Activated T-cell treated with anti-CD3 and anti-CD28 coated beads for 1 hour (primary cell): ENCODE measurements at places on chromosomes 4 and X.
A peak's percentile ranks its signal among the peaks of the same experiment; 100 is the strongest.

- no peak for DNase-seq
These were observed 16.1 kb downstream of the RHOH start for GRCh38 chr4:40212674-40213527.

DNA sequence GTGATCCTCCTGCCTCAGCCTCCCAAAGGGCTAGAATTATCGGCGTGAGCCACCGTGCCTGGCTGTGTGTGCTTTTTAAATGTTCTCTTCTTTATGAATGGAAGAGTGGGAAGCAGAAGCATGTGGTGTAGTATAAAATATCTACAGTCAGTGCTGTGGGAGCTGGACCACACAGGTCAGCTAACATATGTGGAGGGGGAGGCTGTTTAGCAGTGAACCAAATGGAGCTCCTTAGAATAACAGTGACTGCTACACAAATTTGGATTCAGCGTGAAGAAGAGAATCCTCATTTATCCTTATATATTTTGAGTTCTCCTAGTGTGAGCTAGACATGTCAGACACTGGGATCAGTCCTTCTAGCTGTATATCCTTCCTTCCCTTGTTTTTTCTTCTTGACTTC, 3.2 kb downstream of the SNX25 start:
- no peak for DNase-seq

GRCh38 chr4:30641345-30641744, 78.8 kb upstream of the PCDH7 start:
- no peak for DNase-seq

DNA sequence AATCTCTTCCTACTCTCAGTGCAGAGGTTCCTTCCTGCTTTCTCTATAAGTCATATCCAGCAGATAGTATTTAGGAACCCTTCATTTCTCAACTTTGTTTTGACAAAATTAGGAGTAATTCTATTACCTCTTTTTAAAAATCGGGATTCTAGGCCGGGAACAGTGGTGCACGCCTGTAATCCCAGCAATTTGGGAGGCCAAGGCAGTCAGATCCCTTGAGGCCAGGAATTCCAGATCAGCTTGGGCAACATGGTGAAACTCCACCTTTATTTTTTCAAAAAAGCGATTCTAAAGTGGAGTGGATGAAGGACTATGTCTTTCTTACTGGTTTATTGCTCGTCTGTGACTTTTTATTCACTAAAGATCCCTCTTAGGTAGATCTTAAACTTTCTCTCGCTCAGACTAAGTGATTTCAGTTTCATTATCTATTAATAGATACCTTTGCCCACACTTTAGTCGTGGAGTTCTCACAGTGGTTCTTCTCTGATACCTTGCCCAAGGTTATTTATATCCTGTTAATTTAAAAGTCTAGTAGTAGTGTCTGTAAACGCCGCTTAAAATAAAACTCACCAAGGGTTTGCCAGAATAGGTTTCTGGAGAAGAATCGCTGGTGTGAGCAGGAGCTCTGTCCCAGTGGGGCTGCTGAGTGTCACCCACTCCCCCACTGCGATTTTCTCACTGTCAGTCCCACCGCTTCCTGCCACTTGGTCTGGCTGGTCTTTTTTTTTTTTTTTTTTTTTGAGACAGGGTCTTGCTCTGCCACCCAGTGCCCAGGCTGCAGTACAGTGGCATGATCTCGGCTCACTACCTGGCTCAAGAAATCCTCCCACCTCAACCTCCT, 27.0 kb upstream of the TMEM131L start:
- DNase-seq: peak; percentile 23

- DNase-seq: no peak
These were observed 984.0 kb upstream of the TENM3 start for GRCh38 chr4:181259081-181259709.

GRCh38 chr4:118888666-118889311, at the start of gene SYNPO2:
SYNPO2 (plus strand) TSS chr4:118888854; CDS start chr4:118889037, 183 bp downstream.
- no peak for DNase-seq

DNA sequence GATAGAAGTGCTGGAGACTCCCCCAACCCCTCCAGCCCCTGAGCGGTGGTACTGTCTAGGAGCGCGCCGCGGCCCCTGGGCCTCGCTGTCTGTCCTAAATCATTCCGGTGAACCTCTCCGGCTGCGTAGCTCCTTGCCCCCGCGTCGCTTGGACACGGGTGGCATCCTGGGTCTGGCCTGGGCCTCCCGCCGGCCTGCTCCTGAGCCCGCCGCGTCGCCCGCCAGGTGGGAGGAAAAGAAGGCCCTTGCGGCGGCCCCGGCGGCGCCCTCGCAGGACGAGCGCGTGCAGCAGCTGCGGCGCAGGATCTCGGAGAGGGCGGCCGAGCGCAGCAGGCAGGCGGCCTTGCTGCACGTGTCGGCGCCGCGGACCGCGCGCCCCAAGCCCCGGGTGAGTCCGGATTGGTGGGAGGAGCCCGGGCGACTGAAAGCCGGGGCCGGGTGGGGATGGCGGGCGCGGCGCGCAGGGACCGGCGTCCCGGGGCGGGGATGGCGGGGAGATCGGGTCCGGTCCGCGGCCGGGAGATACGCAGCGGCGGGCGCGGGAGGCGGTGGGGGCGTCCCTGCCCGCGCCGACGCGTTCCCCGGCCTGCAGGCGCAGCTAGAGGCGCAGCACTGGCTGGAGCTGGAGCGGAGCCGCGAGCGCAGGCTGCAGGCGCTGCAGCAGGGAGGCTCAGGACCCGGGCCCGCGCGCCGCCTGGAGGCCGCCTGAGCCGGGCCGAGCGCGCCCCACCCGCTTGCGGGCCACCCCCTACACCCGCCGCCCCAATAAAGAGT, 6.5 kb upstream of the RNF4 start:
- peak; percentile 58 for DNase-seq

DNA sequence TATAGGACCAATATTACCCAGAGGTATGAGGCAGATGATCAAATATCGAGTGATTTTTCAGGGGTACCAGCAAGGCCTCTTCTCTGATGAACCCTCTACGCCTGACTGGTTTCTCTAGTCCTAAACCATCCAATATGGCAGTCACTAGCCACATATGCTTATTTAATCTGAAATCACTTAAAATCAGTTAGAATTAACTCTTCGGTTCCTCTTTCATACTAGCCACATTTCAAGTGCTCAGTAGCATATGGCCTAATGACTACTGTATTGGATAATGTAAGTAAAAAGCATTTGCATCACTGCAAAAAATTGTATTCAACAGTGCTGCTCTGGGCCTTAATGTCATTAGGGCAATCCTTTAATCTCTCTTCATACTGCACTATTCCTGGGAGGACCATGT, 4.4 kb upstream of the APBB2 start:
- DNase-seq: no peak

DNA sequence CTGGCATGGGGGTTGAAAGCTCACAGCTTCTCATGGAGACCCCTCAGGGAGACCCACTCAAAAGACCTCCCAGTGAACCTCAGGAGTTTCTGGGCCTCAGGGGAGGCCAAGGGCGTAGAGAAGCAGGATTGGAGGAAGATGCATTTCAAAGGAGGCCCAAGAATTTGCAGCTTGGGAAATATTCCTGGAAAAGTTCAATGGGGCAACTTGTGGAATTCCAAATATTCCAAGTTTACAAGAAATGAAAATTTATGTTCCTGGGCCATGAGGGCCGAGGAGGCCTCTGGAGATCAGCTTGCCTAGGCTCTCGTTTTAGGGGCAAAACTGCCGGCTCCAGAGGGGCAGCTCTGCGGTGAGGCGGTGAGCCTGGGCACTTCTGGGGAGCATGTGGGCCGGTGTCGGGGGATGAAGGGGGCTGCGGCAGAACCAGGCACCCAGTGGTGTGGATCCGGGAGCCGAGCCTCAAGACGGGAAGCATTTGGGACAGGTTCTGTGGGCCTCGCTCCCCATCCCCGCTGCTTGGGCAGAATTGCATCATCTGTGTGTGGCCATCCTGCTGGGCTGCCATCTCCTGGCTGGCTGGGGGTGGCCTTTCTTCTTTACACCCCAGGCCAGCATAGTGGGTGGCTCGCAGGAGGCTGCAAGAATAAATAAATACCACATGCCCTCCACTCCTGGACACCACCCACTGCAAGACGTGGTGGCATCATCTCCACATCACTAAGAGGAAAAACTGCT, 54.6 kb upstream of the GPR78 start:
- no peak for DNase-seq

- no peak for DNase-seq
These were observed 37.7 kb upstream of the OCIAD2 start for GRCh38 chr4:48944252-48944651.

DNA sequence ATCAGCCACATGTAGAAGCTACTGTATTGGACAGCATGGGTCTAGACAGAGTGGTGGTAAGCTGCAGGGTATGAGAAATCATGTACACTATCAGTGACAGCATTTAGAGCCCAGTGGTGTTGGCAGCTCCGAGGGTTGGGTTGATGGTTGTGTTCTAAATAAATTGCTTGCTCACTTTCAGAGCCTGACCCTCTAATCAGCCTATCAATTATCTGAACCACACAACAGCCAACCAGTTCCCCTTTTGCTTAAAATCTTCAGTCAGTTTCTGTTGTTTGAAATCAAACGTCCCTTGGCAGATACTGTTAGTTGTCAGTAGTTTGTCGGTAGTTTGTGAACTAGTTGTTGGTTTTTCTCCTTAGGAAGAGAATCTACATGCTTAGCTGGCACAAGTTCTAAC, 99.8 kb upstream of the RAI2 start:
- no peak for DNase-seq

DNA sequence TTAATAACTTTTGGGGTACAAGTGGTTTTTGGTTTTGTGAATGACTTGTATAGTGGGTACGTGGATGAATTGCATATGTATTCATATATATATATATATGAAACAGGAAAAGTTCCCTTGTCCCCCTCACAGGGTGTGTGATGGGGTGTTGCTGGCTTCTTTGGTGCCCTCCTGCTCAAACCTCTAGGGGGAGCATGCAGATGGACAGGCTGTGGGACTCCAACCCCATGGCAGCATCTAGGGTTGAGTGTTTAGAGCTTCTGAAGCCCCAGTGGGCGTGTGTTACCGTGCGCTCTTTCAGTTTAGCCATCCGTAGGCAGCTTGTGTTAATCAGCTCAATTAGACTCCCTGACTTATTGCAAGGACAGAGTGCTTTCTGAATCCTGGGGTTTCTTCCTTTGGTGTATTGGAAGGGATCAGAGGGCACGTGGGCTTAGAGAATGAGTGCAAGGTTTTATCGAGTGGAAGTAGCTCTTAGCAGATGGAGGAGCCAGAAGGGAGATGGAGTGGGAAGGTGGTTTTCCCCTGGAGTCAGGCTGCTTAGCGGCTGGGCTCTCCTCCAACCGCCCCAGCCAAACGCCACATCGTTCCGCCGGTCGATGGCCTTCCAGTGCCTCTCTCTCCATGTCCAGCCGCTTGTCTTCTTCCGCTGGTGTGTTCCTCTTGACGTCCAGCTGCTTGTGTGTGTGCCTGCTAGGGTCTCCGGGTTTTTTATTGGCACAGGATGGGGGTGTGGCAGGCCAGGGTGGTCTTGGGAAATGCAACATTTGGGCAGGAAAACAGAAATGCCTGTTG, 674.4 kb upstream of the LCORL start:
- no peak for DNase-seq

GRCh38 chrX:45454290-45454689, 253.6 kb upstream of the DIPK2B start:
- DNase-seq: no peak

DNA sequence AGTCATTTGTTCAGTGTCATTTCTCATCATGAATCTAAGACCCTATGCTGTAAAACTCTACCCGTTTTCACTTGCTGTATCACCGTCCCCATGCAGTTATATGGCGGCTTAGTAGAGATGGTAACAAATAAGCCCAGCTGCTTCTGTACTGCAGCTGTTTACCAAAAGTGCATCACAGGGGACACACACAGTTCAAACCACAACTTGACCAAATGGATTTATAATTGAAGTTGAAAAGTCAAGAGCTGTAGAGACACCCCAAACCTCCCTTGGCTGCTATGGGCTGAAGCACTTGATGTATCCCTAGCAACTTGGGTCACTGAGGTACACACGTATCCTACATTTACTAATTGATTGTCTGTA, 219.0 kb upstream of the FGF13 start:
- no peak for DNase-seq

- no peak for DNase-seq
These were observed 3.3 kb upstream of the DUSP9 start for GRCh38 chrX:153643431-153644351.

GRCh38 chr4:113941836-113942235, 37.6 kb downstream of the ARSJ start:
- no peak for DNase-seq

DNA sequence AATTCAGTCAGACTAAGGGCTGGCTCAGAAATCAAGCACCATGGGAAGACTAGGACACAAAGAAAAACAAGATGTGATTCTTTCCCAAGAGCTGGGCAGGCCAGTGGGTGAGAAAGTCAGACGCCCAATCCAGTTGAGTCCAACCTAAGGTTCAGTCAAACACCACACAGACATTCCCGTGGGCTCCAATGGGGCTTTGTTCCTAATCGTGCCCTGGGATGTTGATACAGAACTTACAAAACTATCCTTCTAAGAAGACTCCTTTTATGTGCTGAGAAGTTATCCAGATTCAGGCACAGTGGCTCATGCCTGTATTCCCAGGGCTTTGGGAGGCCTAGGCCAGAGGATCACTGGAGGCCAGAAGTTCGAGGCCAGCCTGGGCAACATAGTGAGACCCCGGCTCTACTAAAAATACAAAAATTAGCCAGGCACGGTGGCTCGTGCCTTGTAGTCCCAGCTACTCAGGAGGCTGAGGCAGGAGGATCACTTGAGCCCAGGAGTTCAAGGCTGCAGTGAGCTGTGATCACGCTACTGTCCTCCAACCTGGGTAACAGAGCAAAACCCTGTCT, 3.7 kb downstream of the BLOC1S4 start:
- DNase-seq: no peak

- DNase-seq: no peak
These were observed 7.8 kb upstream of the PPARGC1A start for GRCh38 chr4:23897564-23898109.

GRCh38 chr4:38004062-38004461, 43.9 kb downstream of the PTTG2 start:
- DNase-seq: no peak

GRCh38 chr4:69490271-69490670, 5.4 kb downstream of the UGT2B4 start:
- no peak for DNase-seq

DNA sequence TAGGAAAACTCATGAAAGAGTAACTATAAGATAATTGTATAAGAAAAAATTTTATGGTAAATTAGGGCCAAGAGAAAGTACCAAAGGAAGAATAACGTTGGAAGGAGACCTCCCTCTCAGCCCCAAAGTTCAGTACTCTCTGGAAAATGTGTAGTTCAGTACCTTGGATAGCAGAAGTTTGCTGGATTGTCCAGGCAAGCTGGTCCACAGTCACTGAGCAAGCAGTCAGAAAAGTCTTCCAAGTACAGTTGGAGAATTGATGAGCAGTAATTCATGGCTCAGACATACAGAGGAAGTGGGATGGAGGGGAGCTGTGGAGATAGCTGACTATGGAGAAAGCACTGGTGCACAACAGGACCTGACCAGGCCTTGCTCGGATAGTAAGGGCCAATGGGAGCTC, 598.2 kb upstream of the NDST4 start:
- no peak for DNase-seq

GRCh38 chr4:1656986-1657385, 27.1 kb downstream of the FAM53A start:
- no peak for DNase-seq
